ENCODE measurements at places on chromosomes 12 and 14. TPM values are rescaled to one million over a fixed set of nuclear protein-coding genes. Genes with fewer than 3 reads are reported as not detected.
A peak's percentile ranks its signal among the peaks of the same experiment; 100 is the strongest.

CCDC177 gene
- not detected for total RNA-seq

- no peak for DNase-seq
- no peaks in the 10 kb centered on the region for H3K36me3 ChIP-seq
- H3K4me3 ChIP-seq: no peak overlapping the region
- no peaks in the 10 kb centered on the region for H3K4me1 ChIP-seq
- no peak overlapping the region for H3K27ac ChIP-seq
Measured at GRCh38 chr14:24940213-24940783, 109.6 kb downstream of the STXBP6 start.

- no peak overlapping the region for H3K27ac ChIP-seq
- DNase-seq: no peak
- H3K36me3 ChIP-seq: no peaks in the 10 kb centered on the region
- no peaks in the 10 kb centered on the region for H3K4me1 ChIP-seq
Measured at GRCh38 chr14:42047421-42048055, 440.9 kb downstream of the LRFN5 start.

C12orf50 gene
- total RNA-seq: not detected

SSTR1 gene
- total RNA-seq: not detected

KRT77 gene
- not detected for total RNA-seq

RNASE3 gene
- total RNA-seq: not detected

RABGGTA gene
- total RNA-seq: 76.5 TPM

DNA sequence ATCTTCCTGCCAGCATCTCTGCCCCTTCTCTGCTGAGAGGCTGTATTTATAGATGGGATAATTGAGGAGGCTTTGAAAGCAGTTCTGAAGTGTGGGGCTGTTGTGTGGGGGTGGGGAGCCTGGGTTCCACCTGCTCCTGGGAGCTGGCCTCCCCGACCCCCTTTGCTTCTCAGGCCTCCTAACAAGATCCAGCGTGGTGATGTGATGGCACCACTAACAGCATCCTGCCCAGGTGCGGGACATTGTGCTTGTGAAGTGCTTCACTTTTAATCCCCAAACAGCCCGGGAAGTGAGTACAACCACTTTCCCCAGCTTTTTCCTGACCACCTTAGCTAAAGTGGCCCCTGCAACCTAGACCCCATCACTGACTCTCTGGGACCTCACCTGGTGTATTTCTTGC lies 95.1 kb upstream of the NRXN3 start:
- H3K27ac ChIP-seq: no peak overlapping the region
- no peaks in the 10 kb centered on the region for H3K36me3 ChIP-seq
- DNase-seq: no peak
- H3K4me1 ChIP-seq: no peaks in the 10 kb centered on the region
- no peak overlapping the region for H3K4me3 ChIP-seq

VRTN gene
- not detected for total RNA-seq

DNA sequence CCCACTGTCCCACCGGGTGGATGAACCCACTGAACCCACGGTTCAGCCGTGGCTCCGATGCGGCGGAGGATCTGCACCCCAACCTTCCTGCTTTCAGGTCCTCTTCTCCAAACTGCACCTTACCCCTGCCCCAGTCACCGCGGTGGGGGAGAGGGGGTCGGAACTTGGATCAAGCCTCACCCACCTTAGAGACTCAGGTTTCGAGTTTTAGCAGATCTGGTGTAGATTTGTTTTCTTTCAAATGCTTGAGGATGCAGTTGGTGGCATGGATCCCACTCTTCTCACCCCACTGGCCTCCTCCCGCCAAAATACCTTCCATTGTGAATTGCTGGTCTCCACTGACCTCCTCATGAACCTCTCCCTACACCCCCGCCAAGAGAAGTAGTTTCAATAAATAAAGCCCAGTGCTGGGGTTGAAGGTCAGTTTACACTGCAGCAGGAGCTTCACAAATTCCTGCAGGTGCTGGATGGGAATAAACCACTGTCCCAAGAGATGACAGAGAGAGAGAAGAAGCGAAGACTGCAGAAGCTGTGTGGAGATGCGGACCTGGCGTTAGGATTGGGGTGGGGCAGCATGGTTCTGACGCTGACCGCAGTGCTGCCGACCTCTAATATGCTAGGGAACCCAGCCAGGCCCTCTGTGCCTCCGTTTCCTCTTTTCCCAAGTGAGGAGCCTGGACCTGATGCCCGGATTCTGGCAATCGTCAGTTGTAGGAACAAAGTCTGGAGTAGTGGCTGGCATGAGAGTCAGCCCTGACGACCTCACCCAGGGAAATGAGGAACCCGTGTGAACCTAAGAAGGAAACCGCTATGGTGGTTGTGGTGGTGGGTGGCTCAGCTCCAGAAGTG lies 7.4 kb downstream of the TTC6 start:
- H3K36me3 ChIP-seq: no peaks in the 10 kb centered on the region
- no peak overlapping the region for H3K27ac ChIP-seq
- no peaks in the 10 kb centered on the region for H3K4me1 ChIP-seq
- H3K27me3 ChIP-seq: peaks cover 11% of the 10 kb centered on the region
- no peak for DNase-seq

PZP gene
- not detected for total RNA-seq

DNA sequence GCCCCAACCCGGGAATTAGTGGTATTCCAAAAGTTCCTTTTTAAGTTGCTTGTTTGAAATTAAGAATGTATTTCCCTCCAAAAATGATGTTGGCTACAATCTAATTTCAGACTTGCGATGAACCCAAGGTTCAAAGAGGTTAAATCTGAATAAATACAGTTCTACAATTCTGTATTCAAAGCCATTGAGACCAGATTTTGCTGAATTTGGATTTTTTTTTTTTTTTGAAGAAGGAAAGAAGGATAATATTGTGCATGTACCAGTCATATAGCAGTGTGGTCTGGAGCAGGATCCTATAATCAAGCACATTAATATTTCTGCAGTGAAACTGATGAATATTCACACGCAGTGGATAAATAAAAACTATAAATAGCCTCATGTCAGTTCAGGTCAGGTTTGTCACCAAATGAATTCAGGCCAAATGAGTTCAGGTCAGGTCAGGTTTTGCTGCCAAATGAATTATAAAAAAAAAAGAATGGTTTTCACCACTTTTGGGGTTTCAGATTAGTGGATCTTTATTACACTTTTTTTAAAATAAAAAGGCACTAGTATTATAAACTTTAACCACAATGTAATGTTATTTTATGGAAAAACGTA lies 69.5 kb downstream of the CRADD start:
- no peaks in the 10 kb centered on the region for H3K4me1 ChIP-seq
- H3K27me3 ChIP-seq: no peaks in the 10 kb centered on the region
- DNase-seq: no peak
- no peak overlapping the region for H3K27ac ChIP-seq
- no peak overlapping the region for H3K4me3 ChIP-seq

DNA sequence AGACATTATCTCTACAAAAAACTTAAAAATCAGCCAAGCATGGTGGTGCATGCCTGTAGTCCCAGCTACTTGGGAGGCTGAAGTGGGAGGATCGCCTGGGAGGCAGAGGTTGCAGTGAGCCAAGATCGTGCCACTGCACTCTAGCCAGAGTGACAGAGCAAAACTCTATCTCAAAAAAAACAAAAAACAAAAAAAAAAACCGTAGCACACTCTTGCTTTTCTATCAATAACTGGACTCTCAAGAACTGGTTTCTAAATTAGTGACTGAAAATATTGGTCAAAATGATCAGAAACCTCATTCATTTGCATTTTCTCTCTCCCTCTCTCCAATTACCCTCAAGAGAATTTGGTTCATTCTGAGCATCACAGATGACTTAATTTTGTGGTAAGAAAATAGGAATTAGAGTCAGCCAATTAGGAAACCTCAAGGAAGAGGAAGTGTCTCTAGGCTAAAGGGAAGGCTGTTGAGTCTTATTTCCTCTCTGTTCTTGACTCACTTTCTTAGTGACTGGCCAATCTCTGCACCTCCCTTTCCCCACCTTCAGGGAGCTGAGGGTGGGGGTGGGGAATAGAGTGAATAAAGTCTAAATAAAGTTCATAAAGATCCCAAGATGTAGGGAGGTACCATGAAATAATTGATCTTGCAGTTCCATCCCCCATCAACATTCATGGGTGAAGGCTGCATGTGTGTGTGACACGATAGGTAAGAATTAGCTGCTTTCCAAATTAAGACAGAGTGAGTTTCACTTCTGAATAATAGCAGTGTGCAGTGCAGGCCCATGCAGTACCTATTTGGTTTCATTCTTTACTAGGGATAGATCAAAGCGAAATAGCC lies 6.8 kb upstream of the PSMA6 start:
- H3K36me3 ChIP-seq: peaks cover 7% of the 10 kb centered on the region
- peak overlapping the region; percentile 10 for H3K4me3 ChIP-seq
- DNase-seq: no peak

DNA sequence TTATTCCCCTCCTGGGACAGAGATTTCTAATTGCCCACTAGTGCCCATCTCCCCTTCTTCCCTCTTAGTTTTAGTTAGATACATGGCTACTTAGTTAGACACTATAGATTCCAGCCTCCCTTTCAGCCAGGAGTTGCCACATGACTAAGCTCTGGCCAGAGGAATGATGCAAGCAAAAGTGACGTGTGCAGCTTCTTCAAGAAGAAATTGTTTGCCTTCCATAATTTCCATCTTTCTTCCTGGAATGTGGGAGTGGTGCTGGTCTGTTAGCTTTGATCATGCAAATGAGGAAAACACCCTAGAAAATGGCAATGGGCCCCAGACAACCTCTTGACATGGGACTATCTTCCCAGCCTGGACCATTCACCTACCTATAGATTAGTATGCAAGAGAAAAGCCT lies 21.4 kb downstream of the CCDC177 start:
- H3K27ac ChIP-seq: no peak overlapping the region
- H3K36me3 ChIP-seq: no peaks in the 10 kb centered on the region
- no peaks in the 10 kb centered on the region for H3K4me1 ChIP-seq
- DNase-seq: no peak

GRCh38 chr12:47910486-47910885 lies 5.7 kb upstream of the VDR start:
- H3K4me1 ChIP-seq: no peaks in the 10 kb centered on the region
- no peak overlapping the region for H3K4me3 ChIP-seq
- H3K36me3 ChIP-seq: no peaks in the 10 kb centered on the region
- no peaks in the 10 kb centered on the region for H3K27me3 ChIP-seq

GRCh38 chr12:67750513-67751183 lies 102.1 kb downstream of the DYRK2 start:
- H3K27me3 ChIP-seq: no peaks in the 10 kb centered on the region
- H3K27ac ChIP-seq: no peak overlapping the region
- no peak for DNase-seq

GRCh38 chr12:47881826-47882427 lies 22.9 kb downstream of the VDR start:
- no peaks in the 10 kb centered on the region for H3K27me3 ChIP-seq
- H3K27ac ChIP-seq: no peak overlapping the region
- DNase-seq: no peak
- H3K36me3 ChIP-seq: no peaks in the 10 kb centered on the region
- peaks cover 14% of the 10 kb centered on the region for H3K4me1 ChIP-seq

DNA sequence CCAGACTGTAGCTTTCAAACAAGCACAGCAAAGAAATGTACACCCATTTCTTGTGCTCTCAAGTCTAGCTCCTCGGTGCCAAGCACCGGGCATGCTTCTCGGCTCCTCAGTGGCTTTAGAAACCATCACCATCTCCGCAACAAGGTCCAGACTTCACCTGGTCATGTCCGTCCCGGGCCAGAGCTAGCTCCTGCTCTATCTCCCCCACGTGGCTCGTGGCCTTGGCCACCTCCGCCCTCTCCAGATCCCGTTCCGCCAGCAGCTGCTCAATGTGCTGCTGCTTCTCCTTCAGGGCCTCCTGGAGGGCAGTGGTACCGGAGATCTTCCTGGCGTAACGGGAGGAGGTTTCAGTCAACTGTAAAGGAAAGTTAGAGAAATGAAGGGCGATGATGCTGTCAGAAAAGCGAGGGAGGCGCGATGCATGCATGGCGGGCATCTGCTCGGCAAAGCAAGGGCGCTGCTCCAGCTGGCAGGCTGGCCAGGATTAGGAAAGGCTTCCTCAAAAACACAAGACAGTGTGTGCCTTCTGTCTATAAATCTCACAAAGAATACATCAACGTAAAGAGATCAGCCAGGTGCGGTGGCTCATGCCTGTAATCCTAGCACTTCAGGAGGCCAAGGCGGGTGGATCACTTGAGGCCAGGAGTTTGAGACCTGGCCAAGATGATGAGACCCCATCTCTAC lies 67.4 kb downstream of the CLIP1 start:
- no peak overlapping the region for H3K27ac ChIP-seq
- H3K27me3 ChIP-seq: no peaks in the 10 kb centered on the region
- DNase-seq: no peak
- H3K4me1 ChIP-seq: no peaks in the 10 kb centered on the region
- H3K36me3 ChIP-seq: peaks cover 3% of the 10 kb centered on the region
- no peak overlapping the region for H3K4me3 ChIP-seq

BDKRB1 gene
- total RNA-seq: not detected

DNA sequence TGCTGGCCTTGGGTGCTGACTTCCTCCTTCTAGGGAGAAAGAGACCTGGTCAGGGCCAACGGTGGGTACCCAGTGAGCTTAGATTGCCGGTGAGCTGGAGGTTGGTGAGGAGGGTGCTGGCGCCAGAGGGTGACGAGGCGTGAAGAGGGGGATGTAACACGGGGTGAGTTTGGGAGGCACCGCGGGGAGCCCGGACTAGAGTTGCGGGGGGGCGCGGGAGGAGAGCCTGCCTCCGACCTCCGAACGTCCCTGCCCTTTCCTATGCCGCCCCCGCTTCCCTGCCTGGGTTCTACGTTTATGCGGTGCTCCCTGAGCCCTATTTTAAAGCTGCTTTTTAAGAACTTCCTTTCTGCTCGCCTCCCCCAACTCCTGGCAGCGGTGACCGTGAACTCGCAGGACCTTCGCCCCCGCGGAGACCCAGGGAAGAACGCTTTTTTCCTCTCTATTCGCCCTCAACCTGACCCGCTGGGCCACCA lies 18.6 kb downstream of the OR6S1 start:
- H3K4me1 ChIP-seq: peaks cover 25% of the 10 kb centered on the region
- DNase-seq: no peak
- H3K4me3 ChIP-seq: no peak overlapping the region
- no peak overlapping the region for H3K27ac ChIP-seq
- H3K27me3 ChIP-seq: no peaks in the 10 kb centered on the region

DNA sequence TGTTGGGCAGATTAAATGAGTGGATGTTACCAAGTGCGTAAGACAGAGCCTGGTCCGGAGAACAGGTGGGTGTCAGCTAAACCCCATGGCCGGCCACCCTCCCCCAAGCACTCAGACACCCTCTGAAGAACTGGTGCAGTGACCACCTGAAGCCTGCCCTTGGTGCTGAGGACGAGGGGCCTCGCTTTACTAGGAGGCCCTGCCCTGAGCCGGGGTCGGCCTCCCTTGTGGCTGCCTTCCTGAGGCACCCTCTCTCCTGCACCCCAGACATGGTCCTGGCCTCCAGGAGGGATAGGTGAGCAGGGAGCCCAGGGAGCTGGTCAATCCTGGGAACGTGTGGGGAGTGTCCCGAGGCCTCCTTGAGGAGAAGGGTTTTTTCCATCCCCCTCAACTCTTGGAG lies 4.9 kb upstream of the KIF26A start:
- H3K4me1 ChIP-seq: no peaks in the 10 kb centered on the region
- no peaks in the 10 kb centered on the region for H3K27me3 ChIP-seq
- DNase-seq: no peak
- H3K4me3 ChIP-seq: no peak overlapping the region
- H3K27ac ChIP-seq: no peak overlapping the region

- H3K27me3 ChIP-seq: no peaks in the 10 kb centered on the region
- H3K36me3 ChIP-seq: no peaks in the 10 kb centered on the region
- DNase-seq: no peak
- peaks cover 7% of the 10 kb centered on the region for H3K4me1 ChIP-seq
- no peak overlapping the region for H3K27ac ChIP-seq
Measured at GRCh38 chr12:94623161-94623920, 27.0 kb downstream of the TMCC3 start.

GRCh38 chr12:92827836-92828431 lies 101.2 kb downstream of the EEA1 start:
- H3K4me1 ChIP-seq: no peaks in the 10 kb centered on the region
- no peak overlapping the region for H3K4me3 ChIP-seq
- no peaks in the 10 kb centered on the region for H3K36me3 ChIP-seq
- no peaks in the 10 kb centered on the region for H3K27me3 ChIP-seq

Measured in naive thymus-derived CD4-positive, alpha-beta T cell (primary cell).